Activated CD8-positive, alpha-beta memory T cell treated with anti-CD3 and anti-CD28 coated beads, Interleukin-2, amount 50 U/mL, for 4 hours (primary cell): ENCODE measurements at places on chromosomes 4 and X.

GRCh38 chr4:58602022-58602421 is 1491.8 kb upstream of the IGFBP7 start:
- DNase-seq: no peak

DNA sequence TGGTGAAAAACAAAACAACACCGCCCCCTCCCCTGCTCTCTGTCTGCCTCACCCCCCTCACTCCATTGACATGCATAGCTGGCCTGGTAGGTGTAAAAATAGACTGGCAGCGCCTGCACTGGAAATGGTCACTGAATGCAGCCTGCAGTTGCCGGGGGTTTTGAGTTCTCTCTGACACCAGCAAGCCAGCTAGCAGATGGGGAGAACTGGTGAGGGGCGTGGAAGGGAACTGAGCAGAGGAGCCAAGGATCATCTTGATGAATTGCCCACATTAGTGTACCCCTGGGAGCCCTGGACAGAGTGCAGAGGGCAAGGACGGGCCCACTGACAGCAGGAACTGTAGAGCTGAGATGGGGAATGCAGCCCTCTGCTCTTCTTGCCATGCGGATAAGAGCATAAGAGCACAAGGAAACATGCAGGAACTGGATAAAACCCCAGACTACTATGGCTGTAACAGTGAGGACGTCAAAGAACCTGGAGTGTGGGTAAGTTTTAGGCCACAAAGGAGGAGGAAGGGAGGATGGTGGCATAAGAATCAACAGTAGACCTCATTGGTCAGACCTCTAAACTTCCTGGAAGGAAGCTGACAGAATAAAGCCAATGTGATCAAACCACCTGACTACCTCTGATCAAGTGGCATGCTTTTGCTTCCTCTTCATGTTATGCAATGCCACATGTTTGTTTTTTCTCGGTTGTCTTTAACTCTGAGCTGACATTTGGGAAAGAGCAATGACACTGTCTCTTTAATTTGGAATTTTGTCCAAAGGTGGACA is 96.3 kb downstream of the ANK2 start:
- no peak for DNase-seq

DNA sequence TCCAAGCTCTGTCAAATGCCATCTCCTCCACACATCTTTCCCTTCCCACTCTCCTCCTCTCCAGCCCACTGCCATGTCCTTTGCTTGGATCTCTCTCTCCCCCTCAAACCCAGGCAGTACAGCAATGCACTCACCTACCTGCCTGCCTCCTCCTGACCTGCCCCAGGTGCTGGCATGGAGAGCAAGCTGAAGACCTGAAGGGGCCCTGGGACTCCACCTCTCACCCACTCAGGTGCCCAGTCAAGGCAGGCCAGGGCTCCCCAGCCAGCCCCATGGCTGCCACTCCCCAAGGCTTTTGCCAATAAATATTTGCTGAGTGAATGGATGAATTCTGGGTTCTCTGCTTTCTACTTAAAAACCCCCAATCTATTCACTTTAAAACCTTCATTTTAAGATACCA is 12.6 kb upstream of the PHKA2 start:
- no peak for DNase-seq

DNA sequence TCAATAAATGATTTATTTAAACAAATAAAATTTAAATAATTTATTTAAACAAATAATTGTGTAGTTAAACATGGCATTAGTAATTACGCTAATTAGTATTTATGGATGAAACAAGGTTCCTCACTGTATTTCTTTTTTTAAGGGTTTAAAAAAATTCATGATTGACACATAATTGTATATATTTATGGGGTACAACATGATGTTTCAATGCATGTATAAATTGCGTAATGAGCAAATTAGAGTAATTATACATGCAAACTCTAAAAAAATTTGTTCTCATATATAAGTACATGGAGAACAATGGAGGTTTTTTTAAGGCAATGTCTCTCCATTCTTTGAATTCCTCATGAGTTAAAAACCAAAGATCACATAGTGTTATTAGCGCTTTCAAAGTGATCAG is 115.7 kb upstream of the KLF3 start:
- no peak for DNase-seq

- DNase-seq: no peak
These were observed 31.7 kb downstream of the RNF212 start for GRCh38 chr4:1081689-1082040.

DNA sequence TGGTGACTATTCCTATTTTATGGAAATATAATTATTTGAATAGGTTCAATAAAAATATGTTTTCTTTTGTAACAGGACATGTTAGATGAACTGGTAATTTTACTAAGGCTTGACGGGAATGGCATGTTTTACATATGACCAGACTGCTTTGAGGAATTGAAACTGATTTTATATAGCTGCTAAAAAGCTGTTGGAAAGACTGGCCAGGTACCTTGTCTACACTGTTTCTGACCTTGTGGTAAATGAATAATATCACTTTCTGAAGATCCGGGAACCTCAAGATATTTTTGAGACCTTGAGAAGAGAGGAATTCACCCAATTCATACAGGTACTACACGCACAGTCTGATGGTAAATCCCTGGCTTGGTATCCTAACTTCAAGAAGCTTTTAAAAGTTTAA is 42.1 kb upstream of the USP46 start:
- DNase-seq: no peak
